ENCODE measurements at places on chromosomes 7 and 10.

- DNase-seq: no peak
Measured at GRCh38 chr10:47364366-47364765, 16.2 kb downstream of the RBP3 start.

DNA sequence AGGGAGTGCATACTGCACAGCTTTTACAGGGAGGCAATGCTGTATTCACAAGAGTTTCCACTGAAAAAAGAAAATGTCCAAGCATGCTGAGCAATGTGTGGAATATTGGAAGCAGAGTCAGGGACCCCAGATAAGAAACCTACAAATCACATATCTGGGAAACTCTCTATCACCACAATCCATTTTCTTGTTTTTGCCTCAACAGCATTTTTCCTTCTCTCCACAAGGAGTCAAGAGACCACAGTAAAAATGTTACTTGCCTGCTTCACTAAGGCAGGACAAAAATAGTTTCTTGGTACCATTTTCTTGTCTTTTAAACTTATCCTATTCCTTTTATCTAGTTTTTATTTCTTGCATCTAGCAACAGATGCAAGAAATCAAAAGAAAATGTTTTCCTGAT, 19.5 kb upstream of the PDE1C start:
- no peak for DNase-seq

DNA sequence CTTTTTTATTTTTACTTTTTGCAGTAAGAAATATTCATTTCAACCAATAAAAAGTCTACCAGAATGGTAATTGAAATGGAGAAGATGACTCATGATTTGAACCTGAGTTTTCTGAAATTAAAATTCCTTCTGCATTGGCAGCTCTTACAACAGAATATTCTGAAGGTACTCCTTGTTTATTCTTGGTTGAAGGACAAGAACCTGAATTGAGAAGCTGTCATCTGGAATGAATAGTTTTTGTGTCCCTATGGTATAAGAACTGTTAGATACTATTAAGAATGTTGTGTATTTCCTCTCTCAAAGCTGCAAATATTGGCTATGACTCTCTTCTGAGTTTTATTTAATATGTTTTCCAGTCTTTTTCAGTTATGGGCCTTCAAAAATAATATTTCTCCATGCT, 56.1 kb downstream of the CDK1 start:
- DNase-seq: no peak

- no peak for DNase-seq
Measured at GRCh38 chr7:50988988-50989387, 206.3 kb upstream of the GRB10 start.

- DNase-seq: no peak
Measured at GRCh38 chr7:7176406-7177043, 5.8 kb upstream of the C1GALT1 start.

- no peak for DNase-seq
Measured at GRCh38 chr7:1550005-1550845, 5.8 kb downstream of the TMEM184A start.

- DNase-seq: peak; percentile 33
Measured at GRCh38 chr10:77513781-77514331, 123.8 kb downstream of the KCNMA1 start.

DNA sequence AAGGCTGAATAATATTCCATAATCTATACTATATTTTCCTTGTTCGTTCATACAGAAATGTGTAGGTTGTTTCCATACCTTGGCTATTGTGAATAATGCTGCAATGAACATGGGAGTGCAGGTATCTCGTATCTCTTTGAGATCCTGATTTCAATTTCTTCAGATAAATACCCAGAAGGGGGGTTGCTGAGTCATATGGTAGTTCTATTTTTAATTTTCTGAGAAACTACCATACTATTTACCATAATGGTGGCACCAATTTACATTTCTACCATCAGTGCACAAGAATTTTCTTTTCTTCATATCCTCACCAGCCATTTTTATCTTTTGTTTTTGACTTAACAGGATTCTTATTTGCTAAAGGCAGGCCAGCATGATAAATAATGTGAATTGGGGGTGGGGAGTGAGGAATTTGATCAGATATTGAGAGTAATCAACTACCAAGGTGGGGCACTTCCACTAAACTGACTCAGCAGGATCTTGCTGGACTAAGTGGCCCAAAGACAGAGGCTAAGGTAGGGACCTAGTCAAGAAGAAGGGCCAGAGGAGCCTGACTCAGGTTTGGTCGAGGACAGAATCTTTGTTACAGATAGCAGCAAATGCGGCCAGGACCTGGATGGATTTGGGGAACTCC, 21.5 kb upstream of the CCSER2 start:
- DNase-seq: no peak
